ENCODE measurements at places on chromosomes 5 and 9. TPM values are rescaled to one million over a fixed set of nuclear protein-coding genes. Genes with fewer than 3 reads are reported as not detected.

RALGPS1 gene
- polyA plus RNA-seq = 25.3 TPM

GABRA6 gene
- not detected for polyA plus RNA-seq

SLC34A3 gene
- not detected for polyA plus RNA-seq

MED7 gene
- polyA plus RNA-seq = 5.3 TPM

NPR3 gene
- polyA plus RNA-seq = 0.17 TPM
